Stimulated activated CD4-positive, alpha-beta T cell treated with anti-CD3 and anti-CD28 coated beads, Interleukin-12 subunit alpha, Interleukin-12 subunit beta, amount 100 ng/mL, for 24 hours (primary cell): ENCODE measurements at places on chromosomes 12 and 14.
A peak's percentile ranks its signal among the peaks of the same experiment; 100 is the strongest.

DNA sequence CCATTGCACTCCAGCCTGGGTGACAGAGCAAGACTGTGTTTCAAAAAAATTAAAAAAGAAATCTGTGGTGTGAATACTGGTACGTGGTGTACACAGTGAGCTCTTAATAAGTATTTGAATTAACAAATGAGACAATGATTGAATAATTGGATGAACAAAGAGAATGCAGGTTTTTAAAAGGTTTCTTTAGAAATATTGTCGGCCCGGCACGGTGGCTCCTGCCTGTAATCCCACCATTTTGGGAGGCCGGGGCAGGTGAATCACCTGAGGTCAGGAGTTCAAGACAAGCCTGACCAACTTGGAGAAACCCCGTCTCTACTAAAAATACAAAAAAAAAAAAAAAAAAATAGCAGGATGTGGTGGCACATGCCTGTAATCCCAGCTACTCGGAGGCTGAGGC is 6.6 kb downstream of the HIF1A start:
- no peak for DNase-seq

- DNase-seq: no peak
Observed at GRCh38 chr12:46266382-46266791, 2.5 kb downstream of the SLC38A1 start.

DNA sequence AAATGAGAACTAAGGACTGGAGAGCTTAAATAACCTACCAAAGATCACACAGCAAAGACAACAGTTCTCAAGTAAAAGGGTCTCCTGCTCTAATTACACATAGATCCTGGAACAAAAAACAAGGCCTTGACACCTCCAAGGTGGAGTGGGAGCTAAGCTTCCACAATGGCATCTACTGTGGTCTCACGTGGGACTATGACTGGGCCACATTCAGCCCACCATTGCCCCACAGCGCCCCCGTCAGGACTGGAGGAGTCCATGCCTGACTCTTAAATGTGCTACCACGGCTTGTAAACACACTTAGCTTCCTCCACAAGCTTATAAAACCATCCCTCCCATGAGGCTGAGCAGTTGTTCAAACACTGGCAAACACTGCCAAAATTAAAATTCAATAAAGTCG is 88.5 kb downstream of the GCH1 start:
- DNase-seq: peak; percentile 29

DNA sequence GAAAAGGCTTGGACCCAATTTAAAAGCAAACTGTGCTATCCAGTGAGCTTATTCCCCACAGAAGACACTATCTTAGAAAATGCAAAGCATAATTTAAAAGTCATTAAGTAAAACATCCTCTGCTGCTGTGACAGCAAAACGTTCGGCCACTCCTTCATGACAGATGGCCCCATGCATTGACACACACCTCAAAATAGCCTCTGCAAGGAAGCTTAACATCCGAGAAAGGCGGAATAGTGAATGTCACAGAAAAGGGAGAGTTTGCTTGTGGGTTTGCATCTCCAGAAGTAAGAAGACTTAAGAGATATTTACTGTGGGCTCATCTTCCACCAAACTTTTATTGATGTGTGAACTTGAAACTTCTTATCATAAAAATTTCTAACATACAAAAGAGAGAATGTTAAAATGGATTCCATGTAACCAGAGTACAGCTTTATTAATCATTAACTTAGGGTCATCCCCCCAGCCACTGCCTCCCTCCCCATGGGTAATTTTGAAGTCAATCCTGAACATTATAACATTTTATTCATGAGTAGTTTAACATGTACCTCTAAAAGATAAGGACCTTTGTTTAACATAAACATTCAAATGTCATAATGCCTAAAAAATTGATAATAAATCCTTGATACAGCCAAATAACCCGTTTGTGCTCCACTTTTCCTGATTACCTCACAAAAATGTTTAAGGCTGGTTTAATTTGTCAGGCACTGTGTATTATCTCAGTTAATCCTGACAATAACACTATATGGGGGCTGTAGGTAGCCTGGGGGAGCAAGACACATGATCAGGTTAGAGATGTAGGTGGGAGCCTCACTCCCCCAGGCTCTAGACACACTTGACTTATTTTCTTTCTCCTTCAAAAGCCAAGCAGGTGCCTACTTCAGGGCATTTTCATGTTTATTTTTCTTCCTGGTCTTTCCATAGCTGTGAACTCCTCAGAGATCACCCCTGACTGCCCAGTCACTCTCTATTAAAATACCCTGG is 119.7 kb upstream of the TMCC3 start:
- no peak for DNase-seq

GRCh38 chr14:31194661-31195060 is 12.9 kb downstream of the HECTD1 start:
- DNase-seq: no peak

GRCh38 chr12:30806989-30807694 is 52.4 kb upstream of the CAPRIN2 start:
- DNase-seq: no peak

GRCh38 chr12:51941604-51942003 is 9.9 kb upstream of the ACVR1B start:
- no peak for DNase-seq

- no peak for DNase-seq
Observed at GRCh38 chr14:79363291-79363690, 848.0 kb downstream of the DIO2 start.

GRCh38 chr12:111448266-111448830 is 42.6 kb downstream of the SH2B3 start:
- no peak for DNase-seq
